Kidney (tissue), 22 donors: ENCODE measurements at places on chromosomes 11 and 22. TPM values are rescaled to one million over a fixed set of nuclear protein-coding genes. Genes with fewer than 3 reads are reported as not detected.
A peak's percentile ranks its signal among the peaks of the same experiment; 100 is the strongest.

LINC01488 gene
- total RNA-seq = not detected

OR5A2 gene
- total RNA-seq = not detected

COMMD9 gene
- total RNA-seq = 64.7 TPM

MS4A15 gene
- not detected for total RNA-seq

HPX gene
- total RNA-seq = 1.3 TPM

OR51G2 gene
- total RNA-seq = not detected

BLID gene
- not detected for total RNA-seq

- no peaks in the 10 kb centered on the region for H3K36me3 ChIP-seq
- no peak overlapping the region for H3K4me3 ChIP-seq
- no peak for DNase-seq
- no peaks in the 10 kb centered on the region for H3K27me3 ChIP-seq
Observed at GRCh38 chr11:129737831-129738230, 77.8 kb upstream of the TMEM45B start.

- no peak for DNase-seq
- no peaks in the 10 kb centered on the region for H3K27me3 ChIP-seq
Observed at GRCh38 chr11:69531071-69531716, 49.7 kb downstream of the LINC01488 start.

GRCh38 chr11:74070723-74071492 is 62.0 kb upstream of the UCP3 start:
- H3K4me3 ChIP-seq = no peak overlapping the region
- H3K27me3 ChIP-seq = no peaks in the 10 kb centered on the region
- peaks cover 5% of the 10 kb centered on the region for H3K36me3 ChIP-seq
- DNase-seq = no peak
- H3K4me1 ChIP-seq = peaks cover 12% of the 10 kb centered on the region

GRCh38 chr11:130721736-130722135 is 194.5 kb downstream of the SNX19 start:
- DNase-seq = no peak
- H3K27ac ChIP-seq = no peak overlapping the region
- H3K4me3 ChIP-seq = no peak overlapping the region
- H3K4me1 ChIP-seq = no peaks in the 10 kb centered on the region
- no peaks in the 10 kb centered on the region for H3K36me3 ChIP-seq

GRCh38 chr22:49657275-49657973 is 170.2 kb downstream of the BRD1 start:
- H3K27ac ChIP-seq = peak overlapping the region; percentile 32
- no peak for DNase-seq
- H3K27me3 ChIP-seq = no peaks in the 10 kb centered on the region
- no peaks in the 10 kb centered on the region for H3K36me3 ChIP-seq

GRCh38 chr22:40027191-40028097 is 32.7 kb downstream of the FAM83F start:
- no peaks in the 10 kb centered on the region for H3K36me3 ChIP-seq
- peak overlapping the region; percentile 24 for H3K27ac ChIP-seq
- H3K4me3 ChIP-seq = no peak overlapping the region
- DNase-seq = no peak
- H3K27me3 ChIP-seq = no peaks in the 10 kb centered on the region

- H3K27ac ChIP-seq = no peak overlapping the region
- H3K27me3 ChIP-seq = no peaks in the 10 kb centered on the region
- H3K4me1 ChIP-seq = peaks cover 2% of the 10 kb centered on the region
- H3K4me3 ChIP-seq = no peak overlapping the region
- no peaks in the 10 kb centered on the region for H3K36me3 ChIP-seq
Observed at GRCh38 chr11:30326906-30327305, 4.0 kb downstream of the ARL14EP start.

GRCh38 chr11:12454782-12455181 is 77.4 kb downstream of the PARVA start:
- no peaks in the 10 kb centered on the region for H3K36me3 ChIP-seq
- H3K4me3 ChIP-seq = no peak overlapping the region
- no peaks in the 10 kb centered on the region for H3K4me1 ChIP-seq
- no peak overlapping the region for H3K27ac ChIP-seq

DNA sequence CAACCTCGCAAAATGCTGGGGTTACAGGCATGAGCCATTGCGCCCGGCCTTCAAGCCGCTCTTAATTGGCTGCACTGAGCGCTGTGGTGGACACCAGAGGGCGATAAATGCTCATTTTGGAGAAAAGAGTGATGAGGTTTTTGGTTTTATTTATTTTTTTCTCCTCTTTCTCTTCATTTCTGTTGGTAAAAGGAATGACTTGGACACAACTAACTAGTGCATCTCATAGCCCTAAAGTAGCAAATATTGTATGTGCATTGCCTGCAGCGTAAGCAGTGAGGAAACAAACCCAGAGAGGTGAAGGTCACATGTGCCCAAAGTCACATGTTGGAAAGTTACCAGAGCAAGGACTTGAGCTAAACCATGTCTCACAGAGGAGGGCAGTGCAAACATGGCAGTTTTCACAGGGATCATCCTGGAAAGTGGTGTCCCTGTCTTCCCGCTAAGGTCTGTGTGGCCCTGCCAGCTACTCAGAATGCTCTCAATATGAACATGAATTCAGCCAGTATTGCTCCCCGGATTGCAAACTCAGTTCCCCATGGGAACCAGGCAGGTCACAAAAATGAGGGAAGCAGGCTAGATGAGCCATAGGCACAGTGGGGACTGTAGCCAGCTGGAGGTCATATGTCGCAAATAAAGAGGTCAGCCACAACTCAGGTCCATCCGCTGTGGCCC is 8.6 kb upstream of the CD82 start:
- DNase-seq = peak; percentile 84
- H3K27me3 ChIP-seq = no peaks in the 10 kb centered on the region
- H3K36me3 ChIP-seq = no peaks in the 10 kb centered on the region

- H3K27me3 ChIP-seq = no peaks in the 10 kb centered on the region
- no peak overlapping the region for H3K4me3 ChIP-seq
- peak; percentile 29 for DNase-seq
- no peak overlapping the region for H3K27ac ChIP-seq
- no peaks in the 10 kb centered on the region for H3K36me3 ChIP-seq
Observed at GRCh38 chr22:44427611-44428470, 70.2 kb downstream of the RTL6 start.

DNA sequence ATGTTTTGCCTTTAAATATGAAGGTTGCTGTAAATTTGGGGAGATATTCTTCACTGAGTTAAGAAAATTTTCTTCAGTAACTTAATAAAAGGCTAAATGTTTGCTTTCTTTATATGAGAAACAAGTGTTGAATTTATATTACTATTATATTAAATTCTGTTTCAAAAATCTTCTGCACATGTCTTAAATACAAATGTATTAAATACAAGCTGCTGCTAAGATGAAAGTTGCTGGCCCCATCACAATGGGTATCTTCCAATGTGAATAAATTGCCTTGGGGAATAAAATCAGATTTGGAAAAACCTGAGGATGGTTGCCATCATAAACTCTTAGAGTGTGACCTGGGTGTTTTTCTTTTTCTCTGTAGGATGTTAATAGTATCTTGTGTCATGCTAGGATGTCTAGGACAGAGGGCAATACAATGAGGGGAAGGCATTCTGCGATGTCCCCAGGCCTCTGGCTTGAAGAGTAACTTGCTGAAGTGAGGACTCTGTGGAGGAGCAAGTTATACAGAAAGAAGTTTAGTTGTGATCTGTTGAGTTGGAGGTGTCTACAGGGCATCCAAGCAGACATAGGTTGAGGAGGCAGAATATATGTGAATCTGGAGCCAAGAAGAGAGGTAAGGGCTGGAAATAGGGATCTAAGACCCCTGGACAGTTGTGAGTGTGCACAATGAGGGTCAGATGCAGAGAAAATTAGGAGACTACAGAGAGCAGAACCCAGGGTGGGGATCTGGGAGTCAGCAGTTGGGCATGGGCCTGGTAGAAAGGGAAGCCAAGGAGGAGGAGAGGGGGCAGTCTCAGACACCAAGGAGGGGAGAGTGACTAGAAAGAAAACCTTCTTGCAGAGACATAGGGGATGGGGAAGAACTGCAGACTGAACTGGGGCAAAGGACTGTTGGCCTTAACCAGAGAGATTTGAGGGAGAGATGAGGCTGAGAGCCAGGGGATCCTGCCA is 4.8 kb downstream of the IGLL5 start:
- no peak overlapping the region for H3K4me3 ChIP-seq
- H3K4me1 ChIP-seq = no peaks in the 10 kb centered on the region
- H3K27ac ChIP-seq = no peak overlapping the region

DNA sequence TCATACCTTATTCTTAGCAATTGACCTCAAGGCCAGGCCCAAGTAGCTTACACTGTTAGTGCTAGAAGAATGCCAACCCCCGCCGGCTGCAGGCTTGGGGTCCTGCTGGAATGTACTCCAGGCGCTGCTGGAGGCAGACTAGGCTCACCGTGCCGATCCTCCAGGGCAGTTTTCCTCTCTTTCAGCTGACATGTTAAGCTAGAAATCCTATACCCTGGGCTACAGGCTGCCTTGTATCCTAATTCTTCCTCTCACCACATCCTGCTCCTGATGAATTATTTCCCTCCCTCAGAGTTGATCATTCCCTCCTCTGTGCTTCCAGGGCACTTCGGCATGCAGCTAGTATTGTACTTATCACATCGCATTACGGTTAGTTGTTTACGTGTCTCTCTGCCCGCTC is 3.4 kb downstream of the SPTBN2 start:
- no peak for DNase-seq
- H3K36me3 ChIP-seq = no peaks in the 10 kb centered on the region
- no peaks in the 10 kb centered on the region for H3K27me3 ChIP-seq
- no peak overlapping the region for H3K4me3 ChIP-seq

DNA sequence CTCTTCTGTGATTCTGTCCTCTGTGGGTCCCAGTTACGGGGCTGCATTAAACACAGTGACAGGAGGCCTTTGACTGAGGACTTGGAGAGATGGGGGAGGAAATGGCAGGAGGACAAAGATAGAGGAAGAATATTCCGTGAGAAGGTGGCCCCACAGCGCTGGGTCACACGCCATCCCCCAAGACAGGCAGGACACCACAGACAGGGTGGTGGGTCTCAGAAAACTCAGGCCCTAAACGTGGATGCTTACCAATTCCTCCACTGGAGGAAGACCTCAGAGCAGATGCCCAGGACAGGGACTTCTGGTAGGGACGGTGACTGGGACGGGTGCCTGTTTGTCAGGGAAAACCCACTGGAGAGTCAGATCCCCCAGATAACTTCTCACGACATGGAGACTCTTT is 34.0 kb downstream of the IGLL5 start:
- H3K4me1 ChIP-seq = no peaks in the 10 kb centered on the region
- H3K36me3 ChIP-seq = no peaks in the 10 kb centered on the region
- H3K4me3 ChIP-seq = no peak overlapping the region
- H3K27me3 ChIP-seq = no peaks in the 10 kb centered on the region

DNA sequence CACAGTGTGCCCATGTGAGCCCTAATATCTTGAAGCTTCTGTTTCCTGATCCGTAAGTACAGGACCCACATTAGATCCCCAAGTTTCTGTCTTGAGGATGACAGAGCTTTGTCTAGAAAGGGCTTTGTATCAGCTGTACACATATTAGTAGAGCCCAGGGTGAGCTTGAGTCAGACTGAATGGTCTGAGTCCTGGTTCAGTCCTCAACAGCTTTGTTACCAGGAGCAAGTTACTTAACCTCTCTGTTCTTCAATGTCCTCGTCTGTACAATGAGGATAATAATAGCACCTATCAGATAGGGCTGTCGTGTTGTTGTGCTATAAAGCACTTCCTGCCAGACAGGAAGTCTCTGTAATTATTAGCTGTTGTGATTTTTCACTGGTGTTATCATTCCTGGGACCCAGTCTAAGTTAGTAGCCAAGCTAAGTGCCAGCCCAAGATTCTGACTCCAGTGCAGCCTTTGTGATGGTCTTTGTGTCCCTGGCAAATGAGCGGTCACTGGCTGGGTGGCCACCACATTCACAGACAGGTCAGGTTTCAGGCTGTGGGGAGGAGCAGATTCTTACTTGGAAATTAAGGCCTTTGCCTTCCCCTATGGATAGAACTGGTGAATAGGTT is 6.8 kb downstream of the TOM1 start:
- H3K4me1 ChIP-seq = no peaks in the 10 kb centered on the region
- H3K36me3 ChIP-seq = no peaks in the 10 kb centered on the region
- no peaks in the 10 kb centered on the region for H3K27me3 ChIP-seq
- DNase-seq = peak; percentile 49
- no peak overlapping the region for H3K4me3 ChIP-seq
- no peak overlapping the region for H3K27ac ChIP-seq

DNA sequence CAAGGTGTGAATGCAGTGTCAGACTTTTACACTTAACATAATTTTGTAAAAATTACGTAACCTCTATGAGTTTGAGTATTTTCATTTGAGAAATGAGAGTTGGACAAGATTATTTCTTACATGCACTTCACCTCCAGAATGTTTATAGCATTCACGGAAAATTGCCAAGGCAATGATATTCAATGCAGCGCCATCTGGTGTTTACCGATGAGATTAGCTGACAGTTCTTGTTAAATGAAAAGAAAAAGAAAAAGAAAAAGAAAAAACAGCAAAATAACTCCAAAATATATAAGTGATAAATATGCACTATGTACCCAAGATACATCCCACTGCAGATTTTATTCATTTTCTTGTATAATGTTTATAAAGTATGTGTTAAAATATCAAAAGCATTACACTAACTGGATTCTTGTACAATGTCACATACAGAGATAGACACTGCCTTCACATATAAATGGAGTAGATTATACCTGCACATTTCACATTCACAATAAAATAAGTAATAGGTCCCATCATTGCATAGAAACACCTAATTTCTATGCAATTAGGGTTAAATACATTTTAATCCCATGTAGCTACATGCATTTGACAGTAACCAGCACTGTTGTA is 976.3 kb upstream of the FAT3 start:
- DNase-seq = no peak
- no peaks in the 10 kb centered on the region for H3K27me3 ChIP-seq
- H3K4me3 ChIP-seq = no peak overlapping the region
- H3K36me3 ChIP-seq = no peaks in the 10 kb centered on the region

DNA sequence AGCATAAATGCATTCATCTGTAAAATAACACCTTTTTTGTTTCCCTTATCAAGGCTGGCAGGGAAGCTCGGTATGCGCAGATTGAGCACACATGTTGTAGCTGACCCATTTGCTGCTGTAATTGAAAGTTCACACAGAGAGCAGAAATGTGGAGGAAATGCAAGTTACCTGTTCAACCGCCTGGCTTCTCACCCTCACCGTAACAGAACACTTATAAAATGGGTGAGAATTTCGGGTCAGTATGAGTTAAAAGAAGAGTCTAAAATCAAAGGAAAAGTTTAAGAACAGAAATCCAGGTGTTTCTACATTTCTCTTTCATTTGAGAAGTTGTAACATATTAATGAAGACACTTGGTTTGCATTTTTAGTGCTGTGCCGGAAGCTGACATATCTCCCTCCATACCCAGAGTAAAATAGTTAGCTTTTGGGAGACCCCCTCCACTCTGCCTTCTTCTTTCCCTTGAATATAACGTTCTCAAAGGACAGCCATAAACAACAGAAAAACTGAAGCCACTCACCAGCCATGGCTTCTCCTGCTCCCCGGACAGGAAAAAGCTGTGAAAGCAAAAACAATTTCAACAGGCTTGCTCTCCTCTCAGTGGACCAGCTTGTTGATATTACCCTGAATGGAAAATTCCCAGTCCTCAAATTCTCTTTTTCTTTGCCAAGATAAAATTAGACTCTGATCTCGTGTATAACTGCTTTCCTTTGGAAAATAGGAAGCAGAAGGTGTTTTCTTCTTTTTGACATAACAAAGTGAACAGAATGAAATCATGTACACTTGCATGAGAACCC is at the start of gene CASP12:
Gene CASP12 (minus strand): TSS at position 570 of the 794 bp plus-strand sequence.
- H3K4me3 ChIP-seq = peak within 1 kb of the TSS; percentile 55
- no peaks in the 10 kb centered on the region for H3K36me3 ChIP-seq
- H3K4me1 ChIP-seq = no peaks in the 10 kb centered on the region
- H3K27me3 ChIP-seq = no peaks in the 10 kb centered on the region

GRCh38 chr22:32761251-32761903 is 40.1 kb upstream of the TIMP3 start:
- no peak for DNase-seq
- H3K4me3 ChIP-seq = no peak overlapping the region
- H3K27ac ChIP-seq = peak overlapping the region; percentile 82

GRCh38 chr11:121886005-121886734 is 229.8 kb downstream of the BLID start:
- no peak for DNase-seq
- no peak overlapping the region for H3K4me3 ChIP-seq
- H3K4me1 ChIP-seq = no peaks in the 10 kb centered on the region
- no peaks in the 10 kb centered on the region for H3K27me3 ChIP-seq
